ENCODE measurements at places on chromosomes 1 and 21. TPM values are rescaled to one million over a fixed set of nuclear protein-coding genes. Genes with fewer than 3 reads are reported as not detected.

Gene PAQR6
- 0.57 TPM for total RNA-seq

Gene RHBDL2
- not detected for total RNA-seq

Gene FCRL1
- not detected for total RNA-seq

Gene SYT6
- total RNA-seq: not detected

Gene CFHR3
- total RNA-seq: not detected

Gene TMED5
- total RNA-seq: 60.1 TPM

Gene KLHDC9
- 0.86 TPM for total RNA-seq

Gene PRAMEF1
- total RNA-seq: not detected

Gene PADI2
- not detected for total RNA-seq

Gene ST6GALNAC3
- total RNA-seq: 30.4 TPM

Gene HES2
- total RNA-seq: 31.7 TPM

Gene KCNE2
- not detected for total RNA-seq

Gene SERTAD4
- total RNA-seq: 3.3 TPM

Gene EPHA10
- total RNA-seq: not detected

Gene CD5L
- total RNA-seq: not detected

Gene LIPI
- total RNA-seq: not detected

Gene REG4
- total RNA-seq: not detected

Gene CGN
- total RNA-seq: under 0.01 TPM

Gene OR2L13
- total RNA-seq: not detected

Gene NPL
- 1.3 TPM for total RNA-seq

Gene HSPG2
- total RNA-seq: 2,795 TPM

Gene IL20
- total RNA-seq: not detected

Gene PRRX1
- total RNA-seq: 0.98 TPM

Gene TSTD1
- total RNA-seq: 3.6 TPM

Gene TCP10L
- not detected for total RNA-seq

Gene ELAPOR1
- total RNA-seq: 0.86 TPM

Gene CYP4Z1
- not detected for total RNA-seq

Gene SIKE1
- 43.8 TPM for total RNA-seq

Gene CXADR
- total RNA-seq: 22.5 TPM

Gene FMO4
- total RNA-seq: 1.2 TPM

Gene PGBD5
- total RNA-seq: not detected

Gene MTF2
- total RNA-seq: 39.8 TPM

Gene PODN
- 0.19 TPM for total RNA-seq

Gene B4GALT3
- total RNA-seq: 39.5 TPM

Gene C8B
- total RNA-seq: not detected

Gene HTR6
- total RNA-seq: under 0.01 TPM

Gene OR2T8
- not detected for total RNA-seq

Gene TRABD2B
- total RNA-seq: under 0.01 TPM

Gene SLC26A9
- total RNA-seq: under 0.01 TPM

Gene SASS6
- total RNA-seq: 5.2 TPM
